ENCODE measurements at places on chromosomes 1 and 21.

DNA sequence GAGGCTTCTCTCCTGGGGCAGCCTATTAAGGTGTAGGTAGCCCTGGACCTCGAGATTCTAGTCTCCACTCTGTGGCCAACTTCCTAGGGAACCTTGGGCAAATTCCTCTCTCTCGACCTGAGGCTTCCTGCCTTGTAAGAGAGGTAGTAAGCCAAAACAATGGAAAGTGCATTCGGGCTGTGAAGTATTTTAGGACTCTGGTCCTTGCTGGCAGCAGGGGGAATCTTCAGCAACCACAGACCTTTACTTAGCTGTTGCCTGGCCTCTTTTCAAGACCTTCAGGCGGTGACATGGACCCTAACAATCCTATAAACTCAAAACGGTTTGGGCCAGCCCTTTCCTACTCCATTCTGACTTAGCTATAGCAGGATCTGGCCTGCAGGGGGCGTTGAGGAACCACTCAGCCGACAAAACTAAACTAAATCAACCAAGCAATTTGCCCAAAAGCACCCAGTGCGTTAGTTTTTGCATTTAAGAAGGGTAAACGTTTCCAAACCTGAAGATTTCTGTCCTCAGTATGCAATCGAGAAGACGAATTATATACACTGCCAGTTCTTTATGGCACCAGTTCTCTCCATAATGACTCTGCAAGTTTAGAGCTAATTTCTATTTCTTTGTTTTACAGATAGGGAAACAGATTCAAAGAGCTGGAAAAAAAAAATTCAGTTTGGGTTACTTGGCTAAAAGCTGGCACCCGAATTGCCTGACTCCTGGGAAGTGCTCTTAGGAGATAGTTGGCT lies 10.9 kb upstream of the SESN2 start:
- peak; percentile 64 for DNase-seq

- no peak for DNase-seq
Observed at GRCh38 chr1:102732927-102733326, 375.4 kb downstream of the COL11A1 start.

DNA sequence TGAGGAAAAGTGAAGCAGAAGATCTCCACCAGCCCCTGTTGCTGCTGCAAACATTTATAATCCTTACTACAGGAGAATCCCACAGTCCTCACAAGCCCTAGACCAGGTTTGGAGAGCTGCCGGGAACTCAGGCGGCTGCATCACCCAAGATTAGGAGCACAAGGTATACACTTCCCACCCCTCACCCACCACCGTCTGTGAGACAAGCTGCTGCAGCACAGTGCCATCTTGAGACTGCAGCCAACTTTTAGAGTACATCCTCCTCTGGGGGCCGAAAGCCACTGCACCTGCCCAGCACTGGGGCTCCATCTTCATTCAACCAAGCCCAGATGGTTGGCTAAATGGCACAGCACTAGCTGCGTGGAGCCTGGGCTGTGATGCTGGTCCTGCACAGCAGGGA lies 13.8 kb downstream of the OLFML3 start:
- DNase-seq = no peak

DNA sequence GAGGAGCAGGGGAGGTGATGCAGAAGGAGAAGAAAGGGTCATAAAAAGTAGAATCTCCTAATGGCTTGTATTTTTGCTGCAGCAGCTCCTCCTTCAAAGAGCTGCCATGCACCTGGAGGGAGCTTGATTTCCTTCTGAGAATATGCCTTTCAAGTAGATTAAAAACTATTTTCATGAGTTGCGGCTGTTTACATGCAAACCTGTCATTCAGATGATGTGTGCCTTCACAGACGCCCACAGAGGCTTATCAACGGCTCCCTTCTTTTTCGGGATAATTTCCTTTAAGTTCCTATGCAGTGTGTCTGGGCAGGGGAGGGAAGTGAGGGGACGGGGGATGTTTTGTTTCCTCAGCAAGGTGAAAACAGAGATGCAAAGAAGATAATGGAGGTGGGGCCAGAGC lies 38.8 kb downstream of the TNR start:
- no peak for DNase-seq

- no peak for DNase-seq
Observed at GRCh38 chr1:38958967-38959366, 17.3 kb upstream of the RHBDL2 start.

DNA sequence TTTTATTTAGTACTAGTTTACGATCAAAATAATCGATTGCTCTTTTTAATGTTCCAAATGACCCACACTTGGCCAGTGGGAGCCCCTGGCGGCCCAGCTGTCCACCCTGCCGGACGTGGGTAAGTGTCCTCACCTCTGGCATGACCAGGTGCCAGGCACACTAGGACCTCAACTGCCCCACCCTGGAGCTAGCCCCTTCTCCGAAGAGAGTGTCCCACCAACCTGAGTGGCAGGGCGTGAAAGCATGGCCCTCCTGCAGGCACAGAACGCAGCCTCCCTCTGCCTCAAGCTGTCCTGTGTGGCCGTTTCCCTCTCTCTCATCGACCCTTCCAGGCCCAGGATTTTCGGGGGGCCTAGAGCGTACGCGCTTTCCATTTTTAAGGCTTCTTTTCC lies 32.9 kb upstream of the AGPAT3 start:
- DNase-seq = no peak

DNA sequence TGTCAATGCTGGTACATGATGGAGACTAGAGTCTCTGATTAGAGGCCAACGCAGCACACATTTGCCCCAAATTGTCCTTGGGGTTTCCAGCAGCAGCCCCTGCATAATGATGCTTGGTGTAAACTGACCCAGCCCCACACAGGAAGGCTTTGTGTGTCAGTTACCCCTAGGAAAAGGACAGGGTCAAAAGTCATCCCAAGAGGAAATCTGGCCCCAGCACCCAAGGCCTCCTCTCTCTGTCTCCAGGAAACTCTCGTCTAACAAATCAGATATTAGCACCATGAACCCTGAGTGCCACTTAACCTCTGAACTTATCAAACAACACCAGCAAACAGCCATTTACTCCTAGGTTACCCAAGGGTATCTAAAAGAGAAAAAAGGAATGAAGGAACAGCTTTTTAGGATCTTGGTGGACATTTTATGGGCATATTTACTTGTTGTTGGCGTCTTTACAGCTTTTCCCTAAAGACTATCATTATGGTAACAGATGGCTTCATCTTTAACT lies 84.5 kb downstream of the PSMG1 start:
- DNase-seq = no peak

DNA sequence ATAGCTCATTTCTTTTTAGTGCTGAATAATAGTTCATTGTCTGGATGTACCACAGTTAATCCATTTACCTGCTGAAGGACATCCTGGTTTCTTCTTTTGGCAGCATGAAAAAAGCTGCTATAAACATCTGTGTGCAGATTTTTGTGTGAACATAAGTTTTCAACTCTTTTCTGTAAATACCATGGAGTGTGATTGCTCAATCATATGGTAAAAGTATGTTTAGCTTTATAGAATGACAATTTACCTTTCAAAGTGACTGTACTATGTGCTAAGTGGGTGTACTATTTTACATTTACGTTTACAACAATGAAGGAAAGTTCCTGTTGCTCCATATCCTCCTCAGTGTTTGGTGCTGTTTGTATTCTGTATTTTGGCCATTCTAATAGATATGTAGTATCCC lies 49.0 kb downstream of the RUNX3 start:
- DNase-seq = no peak

GRCh38 chr1:88746916-88747315 lies 62.8 kb downstream of the PKN2 start:
- no peak for DNase-seq

GRCh38 chr1:36116901-36117300 lies 8.1 kb downstream of the COL8A2 start:
- no peak for DNase-seq

- DNase-seq = no peak
Observed at GRCh38 chr1:40650075-40650474, 15.4 kb downstream of the RIMS3 start.

- DNase-seq = no peak
Observed at GRCh38 chr1:19042675-19043578, 86.5 kb upstream of the IFFO2 start.

DNA sequence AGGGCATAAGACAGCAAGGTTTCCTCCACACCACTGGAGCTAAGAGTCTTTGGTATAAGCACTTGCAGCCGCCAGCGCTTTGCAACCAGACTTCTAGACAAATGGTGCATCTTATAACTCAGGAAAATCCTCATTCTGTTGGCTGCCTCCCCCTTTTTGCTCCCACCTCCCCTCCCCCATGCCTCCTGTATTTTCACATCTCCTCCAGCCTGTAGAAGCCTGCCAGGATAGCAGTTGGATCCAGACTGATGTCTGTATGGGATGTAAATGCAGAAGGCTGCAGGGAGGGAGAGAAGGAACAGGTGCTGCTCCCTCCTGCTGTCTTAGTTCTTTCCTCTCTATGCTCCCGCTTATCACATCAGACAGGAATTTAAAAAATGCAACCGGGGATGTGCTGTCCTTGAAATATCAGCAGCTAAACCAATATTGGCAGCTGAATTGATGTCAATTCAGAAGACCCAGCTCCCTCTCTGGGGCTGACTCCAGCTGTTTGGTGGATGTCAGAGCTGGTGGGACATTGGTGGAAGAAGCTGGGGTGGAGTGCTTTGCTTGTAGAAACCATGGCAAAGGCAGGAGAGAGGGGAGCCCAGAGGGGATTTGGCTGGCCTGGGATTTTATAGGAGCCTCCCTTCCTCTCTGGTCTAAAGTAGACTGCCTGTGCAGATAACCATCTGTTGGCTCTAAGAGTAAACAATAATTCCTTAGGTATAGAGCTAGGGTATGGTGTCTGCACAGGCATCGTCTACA lies 53.5 kb downstream of the NFASC start:
- DNase-seq = no peak
